ENCODE measurements at places on chromosomes 16 and 17.

GRCh38 chr17:21163101-21163500 lies 36.3 kb downstream of the DHRS7B start:
- no peak for DNase-seq

- peak; percentile 26 for DNase-seq
Observed at GRCh38 chr16:12252616-12253015, 276.1 kb downstream of the SNX29 start.

GRCh38 chr16:2194852-2195321 lies 1.5 kb downstream of the CASKIN1 start:
- DNase-seq, result no peak

GRCh38 chr17:67867591-67867990 lies 42.3 kb downstream of the BPTF start:
- DNase-seq, result no peak

DNA sequence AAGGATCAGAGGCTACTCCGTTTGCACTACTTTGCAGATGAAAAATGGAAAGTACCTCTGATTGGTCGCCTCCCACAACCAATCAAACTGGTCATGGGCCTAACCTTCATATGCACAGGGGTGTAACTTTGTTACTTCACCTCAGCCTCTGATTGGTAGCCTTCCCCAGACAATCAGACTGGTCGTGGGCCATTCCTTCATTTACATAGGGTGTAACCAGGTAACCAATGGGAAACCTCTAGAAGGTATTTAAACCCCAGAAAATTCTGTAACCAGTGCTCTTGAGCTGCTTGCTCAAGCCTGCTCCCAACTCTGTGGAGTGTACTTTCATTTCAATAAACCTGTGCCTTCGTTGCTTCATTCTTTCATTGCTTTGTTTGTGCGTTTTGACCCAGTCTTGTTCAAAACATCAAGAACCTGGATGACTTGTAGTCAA lies 39.2 kb upstream of the USP22 start:
- no peak for DNase-seq

DNA sequence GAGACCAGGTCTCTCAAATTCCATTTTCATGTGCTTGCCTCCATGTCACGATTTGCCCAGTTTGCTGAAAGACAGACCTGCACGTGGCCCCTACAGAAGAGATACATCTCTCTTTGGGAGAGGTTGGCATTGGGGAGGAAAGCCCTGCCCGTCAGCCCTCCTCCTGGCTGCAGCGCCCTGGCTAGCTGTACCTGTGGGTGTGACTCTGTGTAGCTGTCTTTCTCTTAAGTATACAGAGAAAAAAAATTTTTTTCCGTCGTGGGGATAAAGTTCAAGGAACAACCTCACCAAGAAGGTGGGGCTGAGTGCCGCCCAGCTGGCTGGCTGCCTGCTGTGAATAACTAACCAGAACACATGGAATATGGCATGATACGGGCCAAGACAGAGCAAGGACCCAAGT lies 26.5 kb downstream of the TMEM98 start:
- no peak for DNase-seq

Data from head of caudate nucleus (tissue), 42 donors.